ENCODE measurements at places on chromosomes 2 and 18. TPM values are rescaled to one million over a fixed set of nuclear protein-coding genes. Genes with fewer than 3 reads are reported as not detected.

DNA sequence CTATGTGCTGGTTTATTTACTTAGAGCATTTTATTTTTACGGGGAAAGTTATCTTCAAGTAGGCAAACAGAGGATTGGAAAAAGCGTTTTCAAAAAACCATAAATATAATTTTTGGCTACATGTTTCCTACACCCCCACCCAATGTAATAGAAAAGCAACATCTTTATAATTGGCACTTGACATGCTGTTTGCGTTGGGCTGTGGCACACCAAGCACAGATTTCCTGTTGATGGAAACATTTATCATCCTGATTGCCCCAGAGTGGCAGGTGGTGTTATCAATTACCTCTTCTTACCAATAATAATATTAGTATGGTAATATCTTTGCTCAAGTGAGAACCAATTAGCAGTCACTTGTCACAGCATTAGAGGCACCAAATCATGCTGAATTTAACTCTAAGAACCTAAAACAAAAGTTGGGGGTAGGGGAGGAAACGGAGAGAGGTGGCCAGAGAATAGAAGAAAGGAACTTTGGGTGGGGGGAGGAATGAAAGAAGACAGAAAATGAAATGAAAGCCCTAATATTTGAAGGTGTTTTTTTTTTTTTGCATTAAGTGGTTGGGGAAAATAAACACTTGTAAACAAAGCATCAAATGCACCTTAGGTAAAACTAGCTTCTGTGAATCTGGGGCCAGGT lies 3.8 kb upstream of the SALL3 start:
- DNase-seq: no peak
- no peaks in the 10 kb centered on the region for H3K36me3 ChIP-seq
- H3K4me3 ChIP-seq: no peak overlapping the region
- no peaks in the 10 kb centered on the region for H3K4me1 ChIP-seq

DNA sequence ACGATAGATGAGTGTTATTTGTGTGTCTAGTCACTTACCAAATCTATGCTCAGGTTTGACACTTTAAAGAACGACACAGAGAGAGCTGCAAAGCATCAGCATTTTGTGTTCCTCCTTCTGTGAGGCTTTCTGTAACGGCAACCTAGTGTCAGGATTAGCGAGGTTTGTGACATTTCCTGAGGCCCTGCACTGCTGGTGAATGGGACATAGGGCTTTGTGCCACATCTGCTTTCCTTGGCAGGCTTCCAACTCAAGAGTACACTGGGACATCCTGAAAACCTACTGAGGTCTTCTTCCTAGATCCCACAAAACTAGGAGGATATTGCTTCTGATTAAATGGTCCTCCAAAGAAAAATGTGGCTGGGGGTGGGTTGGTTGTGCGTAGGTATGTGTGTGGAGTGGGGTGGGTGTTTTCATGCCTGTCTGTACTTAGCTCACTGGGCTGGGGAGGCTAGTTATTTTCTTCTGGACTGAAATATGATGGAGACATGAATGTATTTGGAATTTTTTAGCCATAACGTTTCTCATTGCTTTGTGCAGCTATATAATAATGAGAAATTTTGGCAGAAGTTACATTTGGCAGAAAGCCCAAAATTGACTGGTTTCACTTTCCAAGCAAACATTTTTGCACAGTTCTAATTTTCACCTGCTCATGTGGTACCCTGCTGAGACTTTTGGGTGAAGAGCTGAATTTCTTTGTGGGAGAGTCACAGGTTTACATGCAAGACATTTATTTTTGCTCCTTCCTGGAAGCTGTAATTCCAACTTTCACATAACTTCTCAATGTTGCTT lies 308.4 kb downstream of the XIRP2 start:
- H3K4me3 ChIP-seq: no peak overlapping the region
- peak overlapping the region; percentile 54 for H3K27ac ChIP-seq
- peak; percentile 8 for DNase-seq
- peaks cover 20% of the 10 kb centered on the region for H3K4me1 ChIP-seq
- H3K27me3 ChIP-seq: no peaks in the 10 kb centered on the region
- H3K36me3 ChIP-seq: no peaks in the 10 kb centered on the region

GRCh38 chr2:56801770-56802169 lies 618.0 kb downstream of the CCDC85A start:
- no peaks in the 10 kb centered on the region for H3K27me3 ChIP-seq
- H3K36me3 ChIP-seq: no peaks in the 10 kb centered on the region
- H3K27ac ChIP-seq: no peak overlapping the region
- DNase-seq: no peak
- H3K4me3 ChIP-seq: no peak overlapping the region
- no peaks in the 10 kb centered on the region for H3K4me1 ChIP-seq

GRCh38 chr2:171824086-171824485 lies 70.0 kb downstream of the SLC25A12 start:
- H3K4me3 ChIP-seq: no peak overlapping the region
- peak overlapping the region; percentile 7 for H3K27ac ChIP-seq
- no peaks in the 10 kb centered on the region for H3K27me3 ChIP-seq
- H3K36me3 ChIP-seq: peaks cover 40% of the 10 kb centered on the region
- peak; percentile 26 for DNase-seq

- no peak overlapping the region for H3K27ac ChIP-seq
- no peak overlapping the region for H3K4me3 ChIP-seq
- H3K27me3 ChIP-seq: no peaks in the 10 kb centered on the region
- H3K36me3 ChIP-seq: no peaks in the 10 kb centered on the region
Measured at GRCh38 chr2:230677201-230677946, 35.3 kb upstream of the CAB39 start.

- no peak overlapping the region for H3K27ac ChIP-seq
- no peaks in the 10 kb centered on the region for H3K4me1 ChIP-seq
- DNase-seq: no peak
Measured at GRCh38 chr2:31197166-31197565, 20.1 kb downstream of the CAPN14 start.

DNA sequence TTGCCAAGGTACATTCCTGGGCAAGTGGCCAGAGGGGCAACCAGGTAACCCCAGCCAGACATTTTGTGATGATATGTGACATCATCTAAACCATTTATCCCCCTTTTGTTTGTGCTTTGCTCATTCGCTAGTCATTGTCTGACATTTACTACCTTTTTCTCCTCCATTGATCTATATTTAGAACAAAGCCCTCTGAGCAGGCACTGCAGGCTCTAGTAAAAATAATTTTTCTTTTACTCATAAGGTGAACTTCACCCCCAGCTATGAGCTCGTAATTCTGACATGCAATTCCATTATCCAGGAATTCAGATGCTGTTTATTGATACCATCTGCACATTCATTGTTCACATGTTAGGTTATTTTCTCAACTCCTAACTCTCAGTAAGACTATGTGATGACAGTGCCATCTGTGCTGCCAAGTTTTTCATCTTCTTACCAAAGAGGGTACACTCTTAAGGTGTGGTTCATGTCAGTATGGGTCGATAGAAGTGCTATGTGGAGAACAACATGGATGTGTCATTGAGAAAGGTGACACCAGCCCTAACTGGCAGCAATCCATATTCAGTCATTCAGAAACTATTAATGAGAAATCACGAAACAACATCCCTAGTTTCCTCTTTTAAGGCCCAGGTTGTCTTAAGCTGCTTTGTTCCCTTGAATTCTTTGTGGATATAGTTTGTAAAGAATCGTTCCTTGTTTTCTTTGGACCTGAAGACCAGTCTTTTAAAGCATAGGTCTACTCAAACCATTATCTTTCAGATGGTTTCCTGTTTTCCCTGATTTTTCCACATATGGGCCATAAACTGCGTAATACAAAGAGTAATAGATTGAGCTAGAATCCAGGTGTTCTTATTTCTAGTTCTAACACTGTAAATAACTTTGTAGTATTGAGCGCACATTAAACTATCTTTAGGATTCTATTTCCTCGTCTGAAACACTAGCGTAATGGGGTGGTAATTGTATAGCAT lies 978.1 kb upstream of the CDH2 start:
- H3K4me1 ChIP-seq: no peaks in the 10 kb centered on the region
- no peak overlapping the region for H3K27ac ChIP-seq
- no peaks in the 10 kb centered on the region for H3K27me3 ChIP-seq
- no peak for DNase-seq

DNA sequence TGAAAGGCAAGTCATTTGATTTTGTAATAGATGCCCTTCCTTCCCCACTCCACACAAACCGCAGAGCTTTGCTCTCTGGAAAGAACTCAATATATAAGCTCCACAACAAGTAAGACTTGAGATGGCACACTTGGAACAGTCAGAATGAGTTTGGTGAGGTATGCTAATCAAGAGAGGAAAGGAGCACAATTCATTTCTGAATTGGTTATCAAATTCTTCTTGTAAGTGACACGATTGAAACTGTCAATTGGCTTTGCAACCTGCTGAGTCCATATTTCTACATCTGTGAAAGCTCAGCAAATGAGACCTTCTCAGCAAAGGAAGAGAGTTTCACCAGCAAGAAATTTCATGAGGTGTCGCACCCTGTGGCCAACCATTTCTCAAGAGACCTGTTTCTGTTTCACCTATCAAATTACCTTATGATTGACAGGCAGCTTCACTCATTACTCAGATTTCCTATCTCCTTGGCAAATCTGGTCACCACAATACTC lies 19.1 kb downstream of the CTLA4 start:
- H3K27me3 ChIP-seq: no peaks in the 10 kb centered on the region
- no peak overlapping the region for H3K4me3 ChIP-seq
- H3K27ac ChIP-seq: peak overlapping the region; percentile 17
- DNase-seq: peak; percentile 39
- no peaks in the 10 kb centered on the region for H3K36me3 ChIP-seq

DNA sequence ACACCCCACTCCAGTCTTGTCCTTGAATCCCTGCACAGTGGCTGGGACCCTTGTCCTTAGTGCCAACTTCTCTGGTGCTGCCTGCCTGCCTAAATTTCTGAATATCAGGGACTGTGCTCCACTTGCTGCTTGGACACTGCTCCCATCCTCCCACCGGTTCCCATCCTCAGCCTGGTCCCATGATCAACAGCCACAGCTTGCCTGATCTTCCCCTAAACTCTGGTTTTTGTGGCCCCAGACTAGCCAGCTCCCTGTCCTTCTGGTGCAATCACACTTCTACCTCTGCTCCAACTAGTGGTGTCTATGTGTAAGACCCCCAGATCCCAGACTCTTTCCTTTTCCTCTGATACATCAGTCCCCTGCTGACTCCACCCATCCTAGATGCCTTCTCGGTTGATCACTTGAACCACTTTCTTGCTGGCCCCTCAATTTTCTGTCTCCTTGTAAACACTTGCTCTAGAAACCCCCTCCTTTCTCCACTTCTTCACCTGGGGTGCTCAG lies 37.2 kb upstream of the POLE4 start:
- H3K4me3 ChIP-seq: no peak overlapping the region
- no peaks in the 10 kb centered on the region for H3K36me3 ChIP-seq
- H3K27ac ChIP-seq: no peak overlapping the region
- peaks cover 50% of the 10 kb centered on the region for H3K4me1 ChIP-seq
- no peak for DNase-seq
- H3K27me3 ChIP-seq: no peaks in the 10 kb centered on the region

DNA sequence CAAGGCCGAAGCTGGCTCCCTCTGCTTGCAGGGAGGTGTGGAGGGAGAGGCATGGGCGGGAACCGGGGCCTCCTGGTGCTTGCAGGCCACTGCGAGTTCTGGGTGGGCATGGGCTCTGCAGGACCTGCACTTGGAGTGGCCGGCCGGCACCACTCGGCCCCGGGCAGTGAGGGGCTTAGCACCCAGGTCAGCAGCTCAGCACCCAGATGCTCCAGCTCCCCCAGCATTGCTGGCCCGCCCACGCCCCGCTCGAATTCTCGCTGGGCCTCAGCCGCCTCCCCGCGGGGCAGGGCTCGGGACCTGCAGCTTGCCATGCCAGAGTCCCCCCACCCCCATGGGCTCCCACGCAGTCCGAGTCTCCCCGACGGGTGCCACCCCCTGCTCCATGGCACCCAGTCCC lies 176.2 kb upstream of the FAM98A start:
- H3K27ac ChIP-seq: no peak overlapping the region
- no peak overlapping the region for H3K4me3 ChIP-seq
- H3K4me1 ChIP-seq: no peaks in the 10 kb centered on the region
- no peaks in the 10 kb centered on the region for H3K27me3 ChIP-seq

DNA sequence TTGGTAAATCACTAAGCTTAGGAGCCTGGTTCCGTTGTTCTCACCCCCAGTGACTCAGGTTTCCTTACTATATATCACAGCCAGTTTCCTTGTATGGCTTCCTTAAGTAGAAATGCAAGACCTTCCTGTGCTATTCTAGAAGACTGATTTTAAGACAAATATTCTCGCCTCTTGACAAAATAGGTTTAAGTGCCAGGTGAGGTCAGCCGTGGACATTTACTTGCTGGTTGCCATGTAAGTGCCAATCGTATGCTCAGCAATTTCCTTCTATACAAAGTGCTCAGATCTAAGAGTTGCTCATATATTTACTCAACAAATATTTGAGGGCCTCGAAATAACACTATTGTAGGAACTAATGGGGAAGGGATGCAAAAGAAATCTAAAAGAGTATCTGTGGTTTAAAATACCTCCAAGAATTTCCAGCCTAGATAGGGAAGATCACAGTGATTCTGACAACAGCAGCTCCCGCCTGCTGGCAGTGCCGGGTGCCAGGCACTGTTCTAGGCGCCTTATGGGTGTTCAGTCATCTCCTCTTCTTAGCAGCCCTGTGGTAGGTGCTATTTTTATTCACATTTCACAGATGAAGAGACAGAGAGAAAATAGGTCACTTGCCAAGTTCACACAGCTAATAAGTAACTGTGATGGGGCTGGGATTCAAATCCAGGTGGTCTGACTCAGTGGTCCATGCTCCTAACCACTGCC lies 95.3 kb upstream of the B3GNT7 start:
- no peak overlapping the region for H3K27ac ChIP-seq
- peak; percentile 61 for DNase-seq
- H3K36me3 ChIP-seq: no peaks in the 10 kb centered on the region
- H3K27me3 ChIP-seq: no peaks in the 10 kb centered on the region

- H3K36me3 ChIP-seq: no peaks in the 10 kb centered on the region
- peaks cover 18% of the 10 kb centered on the region for H3K4me1 ChIP-seq
- no peaks in the 10 kb centered on the region for H3K27me3 ChIP-seq
Measured at GRCh38 chr2:241820625-241821384, 11.8 kb downstream of the NEU4 start.

DNA sequence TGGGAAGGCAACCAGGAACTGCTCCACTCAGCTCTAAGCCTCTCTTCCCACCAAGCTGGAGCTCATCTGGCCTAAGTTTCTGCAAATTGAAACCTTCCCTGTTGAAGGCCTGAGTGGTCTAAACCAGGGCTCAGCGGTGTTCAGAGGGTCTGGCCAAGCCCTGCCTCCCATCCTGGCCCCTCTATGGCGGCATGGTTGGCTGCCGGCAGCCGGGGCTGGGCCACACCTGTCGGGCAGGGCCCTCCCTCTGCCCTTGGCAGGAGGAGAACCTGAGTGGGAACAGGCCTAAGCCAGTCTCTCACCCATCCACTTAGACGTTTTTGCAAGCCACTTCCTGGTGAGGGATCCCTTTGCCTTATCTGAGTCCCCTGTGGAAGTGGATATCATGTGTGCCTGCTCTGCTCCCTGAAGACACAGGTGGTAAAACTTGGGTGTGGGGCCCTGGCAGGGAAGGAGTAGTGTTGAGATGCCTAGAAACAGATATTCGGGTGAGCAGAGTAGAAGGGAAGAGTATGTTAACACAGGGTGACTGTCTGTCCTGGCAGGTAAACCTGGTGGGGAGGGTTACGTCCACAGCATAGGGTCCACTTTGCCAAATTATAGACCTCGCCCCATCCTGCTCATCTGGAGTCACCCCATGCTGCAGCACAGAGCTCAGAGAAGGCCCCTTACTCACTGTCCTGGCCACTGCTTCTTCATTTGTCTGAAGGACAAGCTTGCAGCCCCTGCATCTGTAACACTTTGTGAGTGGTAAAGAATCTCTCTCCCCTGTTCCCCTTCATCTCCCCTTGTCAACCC lies 63.0 kb upstream of the SIX2 start:
- H3K4me1 ChIP-seq: no peaks in the 10 kb centered on the region
- no peak overlapping the region for H3K4me3 ChIP-seq
- no peak for DNase-seq
- no peaks in the 10 kb centered on the region for H3K36me3 ChIP-seq

Gene PLEK
- polyA plus RNA-seq: 708 TPM

Gene KIDINS220
- 26.7 TPM for polyA plus RNA-seq

Gene LONRF2
- not detected for polyA plus RNA-seq

Gene SULT1C4
- polyA plus RNA-seq: not detected

Gene ESPNL
- not detected for polyA plus RNA-seq

Gene ST6GAL2
- polyA plus RNA-seq: not detected
